ENCODE measurements at places on chromosomes 16 and 17.
A peak's percentile ranks its signal among the peaks of the same experiment; 100 is the strongest.

GRCh38 chr17:10447026-10447931 lies 22.1 kb downstream of the MYH4 start:
- no peak for DNase-seq

GRCh38 chr16:61002479-61003204 lies 1033.6 kb downstream of the CDH8 start:
- DNase-seq: no peak

DNA sequence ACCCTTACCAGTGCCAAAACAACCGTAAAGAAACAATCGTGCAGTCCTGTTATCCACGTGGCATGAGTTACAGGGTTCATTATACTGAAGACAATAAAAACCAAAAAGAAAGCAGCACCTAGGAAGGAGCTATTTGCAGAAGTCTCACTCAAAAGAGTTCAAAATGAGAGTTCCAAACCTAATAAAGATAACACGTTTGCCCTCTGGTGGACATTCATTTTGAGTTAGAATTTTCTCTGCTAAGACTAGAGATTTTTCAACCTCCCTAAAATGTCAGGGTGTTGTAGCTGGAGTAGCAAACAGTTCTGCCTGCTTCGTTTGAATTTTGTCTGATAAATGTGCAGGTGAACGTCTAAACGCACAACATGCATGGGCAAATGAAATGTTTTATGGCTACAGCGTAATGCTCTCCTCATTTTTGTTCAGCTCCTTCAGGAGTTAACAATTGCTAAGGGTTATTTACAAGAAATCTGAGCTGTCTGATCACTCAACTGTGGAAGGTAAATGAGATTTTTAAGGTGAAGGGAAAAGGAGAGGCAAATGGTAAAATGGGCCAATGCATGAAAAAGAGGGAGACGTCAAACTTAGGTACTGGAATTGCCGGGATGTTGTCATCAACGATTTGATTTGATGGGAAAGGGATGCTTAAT lies 1067.9 kb upstream of the EEF2KMT start:
- no peak for DNase-seq

DNA sequence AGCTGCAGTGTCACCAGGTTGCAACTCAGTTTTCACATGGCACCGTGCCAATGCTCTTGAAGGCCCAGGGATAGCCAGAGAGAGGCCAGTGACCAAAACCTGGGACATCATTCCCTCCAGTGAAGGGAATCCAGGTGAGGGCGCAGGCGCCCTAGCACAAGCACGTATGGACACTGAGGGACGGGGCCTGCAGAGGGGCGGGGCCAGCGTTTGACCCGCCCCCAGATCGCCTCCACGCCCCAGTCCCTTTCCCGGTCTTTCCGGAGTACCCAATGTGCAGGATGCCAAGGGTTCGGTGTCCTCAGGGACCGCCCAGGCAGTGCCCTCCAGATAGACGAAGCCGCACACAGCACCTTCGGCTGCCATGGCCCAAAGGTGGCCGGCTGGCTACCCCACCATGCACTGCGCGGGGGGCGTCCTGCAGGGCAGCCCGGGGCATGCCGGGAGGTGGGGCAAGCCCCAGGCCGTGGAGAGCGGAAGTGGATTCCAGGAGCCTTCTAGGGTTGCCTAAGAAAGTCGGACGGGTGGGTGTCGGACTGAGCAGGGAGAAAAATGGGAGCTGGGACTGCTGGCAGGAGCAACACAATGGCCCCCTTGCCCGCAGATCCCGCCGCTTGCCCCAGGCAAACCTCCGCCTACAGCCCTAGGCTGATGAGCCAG lies 4.6 kb downstream of the SLC12A4 start:
- DNase-seq: no peak

GRCh38 chr17:65198653-65199382 lies 61.6 kb downstream of the RGS9 start:
- no peak for DNase-seq

- DNase-seq: no peak
Measured at GRCh38 chr17:80025140-80025539, 10.5 kb downstream of the TBC1D16 start.

GRCh38 chr17:80119839-80120238 lies 18.5 kb downstream of the GAA start:
- DNase-seq: no peak

DNA sequence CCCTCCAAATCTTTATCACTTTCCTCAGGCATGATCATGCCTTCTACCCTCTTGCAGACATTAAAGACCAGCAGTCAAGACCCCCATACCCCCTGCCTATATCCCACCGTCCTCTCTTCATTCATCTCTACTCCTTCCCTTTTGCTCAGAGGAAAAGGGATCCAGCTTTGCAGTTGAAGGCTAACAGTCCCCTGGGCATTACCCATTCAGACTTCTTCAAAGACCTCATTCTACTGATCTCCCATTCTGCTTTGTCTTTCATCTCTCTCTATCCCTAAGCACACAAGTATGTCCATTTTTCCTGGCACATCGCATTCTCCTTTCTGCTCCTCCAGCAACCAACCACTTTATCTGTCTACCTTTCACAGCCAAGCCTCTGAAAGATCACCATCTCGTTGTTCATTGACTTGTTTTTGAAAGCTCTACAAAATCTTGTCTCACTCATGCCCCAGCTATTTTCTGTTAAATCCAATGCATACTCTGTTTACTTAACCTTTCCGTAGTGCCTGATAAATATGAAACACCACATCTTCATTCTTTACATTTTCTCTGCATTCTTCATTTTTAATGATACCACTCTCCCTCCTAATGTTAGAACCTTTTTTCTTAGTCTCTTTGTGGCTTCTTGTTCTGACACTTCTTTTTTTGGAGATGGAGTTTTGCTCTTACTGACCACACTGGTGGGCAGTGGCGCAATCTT lies 14.1 kb upstream of the LCMT1 start:
- no peak for DNase-seq

GRCh38 chr16:23105309-23105708 lies 43.9 kb downstream of the USP31 start:
- DNase-seq: no peak

GRCh38 chr17:29615048-29615385 lies 7.7 kb downstream of the CORO6 start:
- DNase-seq: peak; percentile 61

- no peak for DNase-seq
Measured at GRCh38 chr16:81374550-81374949, 59.8 kb downstream of the GAN start.

DNA sequence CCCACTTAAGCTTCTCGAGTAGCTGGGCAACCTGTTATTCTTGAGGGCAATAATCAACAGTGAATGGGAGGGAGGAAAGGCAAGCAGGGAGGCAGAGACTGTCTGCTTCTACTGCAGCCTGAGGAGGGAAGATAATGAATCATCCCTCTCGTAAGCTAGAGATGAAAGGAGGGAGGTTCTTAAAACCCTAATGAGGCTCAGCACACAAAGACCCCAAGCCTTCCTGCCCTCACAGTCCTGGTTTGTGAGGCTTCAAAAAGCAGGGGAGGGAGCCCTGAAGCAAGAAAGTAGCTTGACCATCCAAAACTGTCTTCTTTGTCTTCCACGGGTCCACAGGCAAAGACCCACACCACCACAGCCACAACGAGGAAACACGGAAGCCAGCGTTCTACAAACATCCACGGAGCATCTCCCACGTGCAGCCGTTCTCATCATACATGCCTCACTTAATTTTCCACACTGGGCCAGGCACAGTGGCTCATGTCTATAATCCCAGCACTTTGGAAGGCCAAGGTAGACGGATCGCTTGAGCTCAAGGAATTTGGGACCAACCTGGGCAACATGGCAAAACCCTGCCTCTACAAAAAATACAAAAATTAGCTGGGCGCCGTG lies 1.8 kb downstream of the PIK3R5 start:
- DNase-seq: peak; percentile 26

DNA sequence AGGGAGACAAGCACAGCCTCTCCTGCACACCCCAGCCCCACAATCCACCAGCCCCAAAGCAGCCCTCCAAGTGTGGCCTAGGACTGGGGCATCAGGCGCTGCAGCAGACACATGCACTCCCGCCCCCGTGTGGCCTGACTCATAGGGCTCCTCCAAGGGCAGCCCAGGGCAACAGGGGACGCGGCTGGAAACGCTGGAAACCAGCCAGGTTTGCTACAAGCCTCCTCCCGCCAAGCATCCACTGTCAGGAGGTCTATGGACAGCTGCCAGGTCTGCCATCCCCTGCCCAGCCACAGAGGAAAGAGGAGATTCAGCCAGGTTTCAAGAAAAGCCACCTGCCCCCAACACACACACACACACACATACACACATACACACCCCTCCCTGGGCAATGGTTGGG lies 25.8 kb downstream of the SRCIN1 start:
- no peak for DNase-seq

DNA sequence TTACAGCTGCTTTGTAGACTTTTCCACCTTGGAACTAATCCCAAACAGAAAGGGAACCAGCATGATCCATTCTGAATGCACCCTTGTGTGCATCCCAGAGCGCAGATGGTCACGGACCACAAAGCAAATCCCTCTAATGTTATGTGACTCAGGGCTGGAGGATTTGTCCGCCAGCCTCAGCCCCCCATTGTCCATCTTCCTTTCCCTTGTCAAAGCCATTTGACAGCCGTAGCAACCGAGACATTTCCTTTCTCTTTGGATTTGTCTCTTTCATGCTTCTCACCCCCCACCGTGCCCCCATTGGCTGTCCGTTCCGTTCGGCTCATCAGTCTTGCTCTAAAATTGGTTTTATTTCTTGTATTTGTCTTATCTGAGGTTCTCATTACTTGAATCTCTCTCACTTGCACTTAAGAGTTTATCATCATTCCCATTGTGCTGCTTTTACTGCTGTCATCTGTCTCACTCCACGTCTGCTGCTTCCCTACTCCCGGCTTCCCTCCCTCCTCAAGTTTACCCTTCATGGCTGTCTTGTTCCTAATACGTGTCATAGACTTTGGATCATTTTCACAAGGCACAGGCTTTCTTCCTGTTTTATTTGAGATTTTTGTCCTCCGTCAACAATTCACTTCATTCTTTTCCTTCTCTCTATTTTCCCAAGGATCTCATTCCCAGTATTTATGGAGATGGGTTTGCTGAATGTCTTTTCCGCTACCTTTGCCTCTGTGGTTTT lies 163.4 kb upstream of the ERCC4 start:
- no peak for DNase-seq

DNA sequence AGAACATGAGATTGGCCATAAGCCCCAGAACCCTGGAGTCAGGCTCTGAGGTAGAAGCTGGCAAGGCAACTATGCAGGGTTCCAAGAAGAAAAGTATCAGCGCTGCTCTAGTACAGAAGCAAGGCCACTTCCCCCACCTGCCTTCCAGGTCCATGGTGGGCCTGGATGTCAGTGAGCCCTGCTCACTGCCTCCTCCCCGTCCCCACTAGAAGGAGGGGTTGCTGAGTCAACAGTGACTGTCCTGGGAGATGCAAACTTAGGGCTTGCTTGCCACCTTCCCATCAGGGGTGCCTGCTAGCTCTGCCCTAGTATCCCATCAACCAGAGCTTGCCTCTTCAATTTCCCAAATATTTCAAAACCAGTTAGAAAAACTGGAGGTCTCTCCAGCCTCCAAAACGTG lies 29.6 kb upstream of the SREBF1 start:
- no peak for DNase-seq

- DNase-seq: no peak
Measured at GRCh38 chr16:48125888-48126287, 29.9 kb downstream of the ABCC12 start.

- DNase-seq: no peak
Measured at GRCh38 chr16:47574091-47575054, 113.2 kb downstream of the PHKB start.

DNA sequence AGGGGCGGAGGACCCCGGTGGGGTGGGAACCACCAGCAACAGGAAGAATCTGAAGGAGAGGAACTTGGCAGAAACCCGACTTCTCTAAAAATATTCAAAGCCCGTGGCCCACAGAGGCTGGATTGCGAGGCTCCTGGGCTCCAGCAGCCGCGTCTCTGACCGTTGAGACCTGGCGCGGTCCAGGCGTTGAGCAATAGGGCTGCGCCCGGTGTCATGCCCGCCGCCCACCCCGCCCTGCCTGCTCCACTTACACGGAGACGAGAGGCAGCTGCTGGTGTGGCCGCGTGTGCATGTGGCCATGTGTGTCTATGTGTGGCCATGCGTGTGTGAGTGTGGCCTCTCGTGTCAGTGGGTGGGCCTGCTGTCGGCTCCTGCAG lies 83.6 kb downstream of the IRF8 start:
- DNase-seq: no peak

GRCh38 chr16:12951392-12951791 lies 50.0 kb downstream of the SHISA9 start:
- no peak for DNase-seq

- DNase-seq: no peak
Measured at GRCh38 chr16:89716493-89716892, 4.2 kb downstream of the VPS9D1 start.

GRCh38 chr17:55632893-55633292 lies 89.8 kb downstream of the TMEM100 start:
- DNase-seq: no peak

DNA sequence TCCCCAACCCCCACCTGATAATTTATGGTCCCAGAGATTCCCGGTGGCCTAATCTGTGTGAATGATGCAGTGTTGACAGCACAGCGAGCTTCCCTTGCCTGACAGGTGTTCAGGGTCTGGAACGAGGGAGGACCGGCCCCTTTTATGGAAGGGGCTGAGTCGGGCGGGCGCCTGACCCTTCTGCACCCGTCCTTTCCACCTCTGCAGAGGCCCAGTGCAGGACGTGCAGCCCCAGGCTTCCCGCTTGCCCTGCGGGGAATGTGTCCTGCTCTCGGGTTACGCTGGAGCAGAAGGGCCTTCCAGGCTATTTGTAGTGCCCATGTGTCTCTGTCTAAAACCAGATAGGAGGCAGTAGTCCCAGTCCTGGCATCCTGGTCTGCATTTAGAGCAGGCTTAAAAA lies 16.2 kb downstream of the SMTNL2 start:
- DNase-seq: no peak

GRCh38 chr16:31869511-31870201 lies 4.0 kb upstream of the ZNF267 start:
- peak; percentile 67 for DNase-seq

- DNase-seq: no peak
Measured at GRCh38 chr16:73405851-73406250, 357.9 kb upstream of the ZFHX3 start.

DNA sequence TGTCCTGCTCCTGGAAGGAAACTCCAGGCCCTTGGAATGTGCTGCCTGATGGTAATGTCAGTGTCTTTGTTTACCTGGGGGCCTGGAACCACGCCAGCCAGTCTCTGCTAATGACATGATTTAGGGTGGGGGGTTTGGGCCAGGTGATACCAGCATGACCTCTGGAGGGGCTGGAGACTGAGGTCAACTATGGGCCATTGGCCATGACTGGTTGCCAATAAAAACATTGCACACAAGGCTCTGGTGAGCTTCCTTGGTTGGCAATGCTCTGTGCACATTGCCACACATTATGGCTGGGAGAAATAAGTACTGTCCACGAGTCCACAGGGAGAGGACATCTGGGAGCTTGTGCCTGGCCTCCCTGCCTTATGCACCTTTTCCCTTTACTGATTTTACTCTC lies 52.5 kb downstream of the LITAF start:
- no peak for DNase-seq

GRCh38 chr17:63962298-63962744 lies 10.4 kb downstream of the SCN4A start:
- DNase-seq: no peak

DNA sequence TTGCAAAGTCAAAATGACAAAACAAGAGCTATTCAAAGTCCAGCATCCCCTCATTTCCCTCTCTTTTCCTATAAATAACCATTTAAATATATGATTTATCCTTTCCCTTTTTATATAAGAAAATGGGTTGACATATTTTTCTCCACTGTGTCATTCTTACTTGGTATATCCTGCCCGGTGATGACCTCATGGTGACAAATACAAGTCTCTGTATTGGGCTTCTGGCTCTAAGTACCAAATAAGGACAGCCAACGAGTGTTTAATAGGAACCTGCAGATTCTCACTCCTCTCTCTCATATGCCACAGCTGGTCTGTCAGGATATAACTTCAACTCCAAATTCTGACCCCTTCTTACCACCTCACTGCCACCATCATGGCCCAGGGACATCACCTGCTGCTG lies 25.5 kb upstream of the CBLN1 start:
- no peak for DNase-seq
